Activated naive CD4-positive, alpha-beta T cell treated with anti-CD3 and anti-CD28 coated beads, Interleukin-2, amount 50 U/mL, for 72 hours (primary cell): ENCODE measurements at places on chromosomes 2 and 18. TPM values are rescaled to one million over a fixed set of nuclear protein-coding genes. Genes with fewer than 3 reads are reported as not detected.

DNA sequence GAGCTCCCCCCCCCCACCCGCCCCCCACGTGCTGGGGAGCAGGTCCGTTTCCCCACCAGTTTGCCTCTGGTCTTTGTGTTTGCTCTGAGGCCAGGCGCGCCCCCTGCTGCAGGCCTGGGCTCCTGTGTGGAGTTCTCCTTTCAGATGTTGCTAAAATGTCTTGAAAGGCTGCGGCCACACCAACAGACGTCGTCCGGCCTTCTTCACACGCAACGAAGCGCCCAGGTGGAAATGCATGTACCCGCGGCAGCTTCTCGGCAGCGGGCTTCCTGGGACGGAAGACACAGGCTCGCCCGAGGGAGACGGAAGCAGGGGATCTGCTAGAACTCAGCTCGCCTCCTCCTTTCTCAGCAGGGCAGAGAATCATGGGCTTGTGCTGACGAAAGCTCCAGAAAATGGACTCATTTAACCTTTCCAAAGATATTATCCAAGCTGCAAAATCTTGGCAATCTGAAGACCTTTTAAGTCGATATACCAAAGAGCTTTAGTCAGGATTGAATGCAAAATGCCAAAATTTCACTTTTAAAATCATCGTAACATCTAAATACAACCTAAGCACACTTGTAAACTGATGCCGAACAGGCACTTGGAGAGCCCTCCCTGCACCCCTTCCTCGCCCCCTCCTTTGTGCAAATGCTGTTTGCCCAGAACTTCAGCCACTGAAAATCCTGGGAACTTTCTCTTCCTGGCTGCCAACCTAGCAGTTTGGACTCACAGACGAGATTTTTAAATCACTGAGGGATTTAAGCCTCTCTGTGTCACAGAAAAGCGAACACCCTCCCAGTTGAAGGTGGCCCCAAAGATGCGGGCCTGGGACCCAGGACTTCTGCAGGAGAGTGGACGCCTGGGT lies 125.5 kb upstream of the ZNF516 start:
- DNase-seq, result no peak

GRCh38 chr18:62788111-62788510 lies 72.8 kb downstream of the PHLPP1 start:
- no peak for DNase-seq

DNA sequence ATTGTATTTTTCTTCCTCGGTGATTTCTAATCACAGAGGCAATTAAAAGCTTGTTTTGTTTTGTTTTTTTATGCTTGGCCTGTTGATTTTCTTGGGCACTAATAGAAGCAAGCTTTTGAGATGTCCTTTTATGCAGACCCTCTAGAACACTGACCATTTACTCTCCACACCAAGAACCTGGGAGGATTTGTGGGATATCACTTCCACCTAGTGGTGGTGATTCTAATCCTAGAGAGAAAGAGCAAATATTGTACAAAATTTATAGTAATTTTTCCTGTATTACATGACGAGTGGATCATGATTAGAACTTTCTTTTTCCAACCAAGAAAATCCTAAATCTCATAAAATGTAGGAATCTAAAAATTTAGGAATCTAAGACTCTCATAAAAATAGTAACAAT lies 23.4 kb downstream of the NEMP2 start:
- no peak for DNase-seq

- no peak for DNase-seq
Measured at GRCh38 chr2:224211791-224212190, 172.7 kb upstream of the SERPINE2 start.

DNA sequence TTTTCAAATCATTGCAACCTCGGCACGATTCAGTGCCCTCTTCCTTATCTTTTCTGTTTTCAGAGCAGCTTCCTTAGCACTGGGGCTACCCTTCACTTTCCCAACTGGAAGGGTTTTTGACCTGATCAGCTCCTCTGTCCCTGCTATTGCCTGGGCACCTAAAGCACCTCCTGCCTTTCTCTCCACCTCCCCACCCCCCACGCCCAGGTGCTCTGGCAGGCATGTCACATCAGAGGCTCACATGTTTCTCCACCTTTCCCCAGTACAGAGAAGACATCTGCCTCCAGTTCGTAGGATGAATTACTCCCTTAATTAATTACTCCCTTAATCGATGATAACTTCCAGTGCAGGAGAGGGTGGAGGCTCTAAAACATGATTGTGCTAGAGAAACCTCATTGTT lies 88.7 kb upstream of the LCLAT1 start:
- no peak for DNase-seq

SLC9A4 gene
- 0.07 TPM for total RNA-seq

TXNL1 gene
- 85.4 TPM for total RNA-seq

CYP27A1 gene
- 0.18 TPM for total RNA-seq
